ENCODE measurements at places on chromosomes 2 and 18. TPM values are rescaled to one million over a fixed set of nuclear protein-coding genes. Genes with fewer than 3 reads are reported as not detected.

Gene MAPRE3
- 2.7 TPM for total RNA-seq

Gene ZNF2
- 3.5 TPM for total RNA-seq

Gene CTNNA2
- total RNA-seq, result not detected

Gene GCKR
- total RNA-seq, result not detected

Gene COL4A4
- total RNA-seq, result 0.10 TPM

DNA sequence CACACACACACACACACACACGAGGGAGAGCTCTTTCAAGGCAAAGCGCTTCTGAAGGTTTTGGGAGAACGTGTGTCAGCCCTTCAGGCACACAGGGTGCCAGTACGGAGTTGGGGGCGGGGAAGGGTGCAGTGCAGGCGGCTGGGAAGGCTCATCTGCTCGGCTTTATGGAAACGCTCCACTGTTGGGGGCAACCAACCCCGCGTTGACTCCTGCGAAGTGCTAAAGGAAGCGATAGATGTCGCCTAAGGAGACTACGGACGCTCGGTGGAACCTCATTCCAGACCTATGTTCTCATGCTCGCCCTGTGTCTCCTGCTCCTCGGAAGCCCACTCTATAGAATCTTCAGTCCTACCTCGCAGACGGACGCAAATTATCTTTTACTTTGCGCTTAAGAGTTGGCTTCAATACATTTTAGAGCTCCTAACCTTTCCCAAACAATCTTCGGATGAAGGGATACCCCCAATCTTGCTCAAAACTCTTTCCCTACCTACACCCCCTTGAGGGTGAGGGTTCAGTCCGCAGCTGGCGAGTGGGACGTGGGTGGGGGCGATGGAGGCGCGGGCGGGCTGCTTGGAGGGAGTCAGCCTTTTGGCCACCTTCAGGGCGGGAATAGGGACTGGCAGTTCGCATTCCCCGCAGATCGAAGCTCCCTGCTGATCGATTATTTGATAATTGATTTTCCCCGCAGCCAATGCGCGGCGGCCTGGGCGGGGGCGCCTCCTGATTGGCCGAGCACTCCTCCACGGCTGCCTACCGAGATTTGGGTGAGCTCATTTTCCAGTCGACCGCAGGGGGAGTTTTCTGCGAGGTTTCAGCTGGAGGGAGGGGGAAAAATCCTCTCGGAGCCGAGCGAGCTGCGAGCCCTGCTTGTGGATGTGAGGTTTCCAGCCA, 1.9 kb upstream of the MEIS1 start:
- peaks cover 27% of the 10 kb centered on the region for H3K4me1 ChIP-seq
- H3K36me3 ChIP-seq, result no peaks in the 10 kb centered on the region
- peak overlapping the region; percentile 65 for H3K4me3 ChIP-seq
- peak; percentile 21 for DNase-seq

- peaks cover 55% of the 10 kb centered on the region for H3K4me1 ChIP-seq
- H3K4me3 ChIP-seq, result peak overlapping the region; percentile 98
- no peaks in the 10 kb centered on the region for H3K27me3 ChIP-seq
- H3K36me3 ChIP-seq, result peaks cover 27% of the 10 kb centered on the region
Measured at GRCh38 chr2:230410263-230410662, 5.7 kb upstream of the SP100 start.

DNA sequence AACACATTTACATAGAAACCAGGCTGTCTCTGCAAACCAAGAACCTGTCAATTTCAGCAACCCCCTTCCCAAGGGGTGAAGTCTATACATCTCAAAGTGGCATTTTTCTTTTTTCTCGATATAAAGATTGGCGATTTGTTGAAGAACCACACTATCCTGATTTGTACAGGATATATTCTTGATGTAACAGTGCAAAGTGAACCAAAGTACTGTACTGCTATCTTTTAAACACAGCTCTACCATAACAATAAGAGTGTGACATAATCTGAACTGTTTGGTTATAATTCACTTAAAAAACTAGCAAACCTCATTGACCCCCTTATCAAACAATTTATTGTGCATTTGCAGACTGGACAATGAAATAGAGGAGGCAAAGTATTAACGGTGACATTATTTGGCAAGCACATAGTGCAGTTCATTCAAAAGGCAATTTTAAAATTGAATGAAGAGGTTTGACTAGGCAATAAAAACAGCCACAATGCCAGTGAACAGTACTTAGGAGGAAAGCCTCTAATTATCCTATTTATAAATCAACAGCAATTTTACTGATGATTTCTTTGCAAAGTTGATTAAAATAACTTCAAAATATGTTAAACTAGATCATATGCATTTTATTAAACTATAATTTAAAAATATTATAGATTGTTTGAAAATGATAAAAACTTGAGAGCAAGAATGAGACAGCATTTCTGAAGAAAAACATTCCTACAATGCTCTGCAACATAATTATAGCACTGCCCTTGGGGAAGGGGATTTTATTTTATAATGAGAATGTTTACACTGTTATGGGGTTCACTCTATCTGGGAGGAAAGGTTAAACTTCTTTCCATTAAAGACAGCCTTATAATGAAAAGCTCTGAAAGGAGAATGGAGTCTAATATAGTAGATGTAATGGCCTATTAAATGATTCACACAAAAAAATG, 440.9 kb downstream of the ZEB2 start:
- no peak for DNase-seq
- no peak overlapping the region for H3K4me3 ChIP-seq
- H3K36me3 ChIP-seq, result peaks cover 12% of the 10 kb centered on the region
- no peaks in the 10 kb centered on the region for H3K27me3 ChIP-seq
- no peak overlapping the region for H3K27ac ChIP-seq

- no peaks in the 10 kb centered on the region for H3K27me3 ChIP-seq
- no peaks in the 10 kb centered on the region for H3K4me1 ChIP-seq
- H3K4me3 ChIP-seq, result no peak overlapping the region
- H3K36me3 ChIP-seq, result no peaks in the 10 kb centered on the region
- no peak overlapping the region for H3K27ac ChIP-seq
Measured at GRCh38 chr2:76080154-76080553, 369.4 kb upstream of the GCFC2 start.

- H3K4me3 ChIP-seq, result no peak overlapping the region
- no peak overlapping the region for H3K27ac ChIP-seq
- H3K27me3 ChIP-seq, result peaks cover 37% of the 10 kb centered on the region
- no peak for DNase-seq
Measured at GRCh38 chr2:36677386-36677785, 19.1 kb upstream of the VIT start.

GRCh38 chr2:31314761-31315160, 80.8 kb downstream of the EHD3 start:
- no peak overlapping the region for H3K27ac ChIP-seq
- H3K4me3 ChIP-seq, result no peak overlapping the region
- H3K27me3 ChIP-seq, result peaks cover 11% of the 10 kb centered on the region
- no peaks in the 10 kb centered on the region for H3K36me3 ChIP-seq
- no peak for DNase-seq
- peaks cover 31% of the 10 kb centered on the region for H3K4me1 ChIP-seq

DNA sequence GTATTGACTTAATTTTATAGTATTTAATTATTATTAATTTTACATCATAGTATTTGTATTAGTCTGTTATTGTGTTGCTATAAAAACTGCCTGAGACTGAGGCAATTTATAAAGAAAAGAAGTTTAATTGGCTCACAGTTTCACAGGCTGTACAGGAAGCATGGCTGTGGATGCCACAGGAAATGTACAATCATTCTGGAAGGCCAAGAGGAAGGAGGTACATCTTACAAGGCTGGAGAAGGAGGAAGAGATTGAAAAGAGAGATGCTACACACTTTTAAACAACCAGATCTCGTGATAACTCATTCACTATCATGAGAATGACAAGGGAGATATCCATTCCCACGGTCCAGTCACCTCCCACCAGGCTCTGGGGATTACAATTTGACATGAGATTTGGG, 2019.4 kb upstream of the PIK3C3 start:
- no peak overlapping the region for H3K27ac ChIP-seq
- no peak for DNase-seq
- no peaks in the 10 kb centered on the region for H3K27me3 ChIP-seq
- H3K4me1 ChIP-seq, result no peaks in the 10 kb centered on the region
- no peak overlapping the region for H3K4me3 ChIP-seq
- H3K36me3 ChIP-seq, result no peaks in the 10 kb centered on the region

DNA sequence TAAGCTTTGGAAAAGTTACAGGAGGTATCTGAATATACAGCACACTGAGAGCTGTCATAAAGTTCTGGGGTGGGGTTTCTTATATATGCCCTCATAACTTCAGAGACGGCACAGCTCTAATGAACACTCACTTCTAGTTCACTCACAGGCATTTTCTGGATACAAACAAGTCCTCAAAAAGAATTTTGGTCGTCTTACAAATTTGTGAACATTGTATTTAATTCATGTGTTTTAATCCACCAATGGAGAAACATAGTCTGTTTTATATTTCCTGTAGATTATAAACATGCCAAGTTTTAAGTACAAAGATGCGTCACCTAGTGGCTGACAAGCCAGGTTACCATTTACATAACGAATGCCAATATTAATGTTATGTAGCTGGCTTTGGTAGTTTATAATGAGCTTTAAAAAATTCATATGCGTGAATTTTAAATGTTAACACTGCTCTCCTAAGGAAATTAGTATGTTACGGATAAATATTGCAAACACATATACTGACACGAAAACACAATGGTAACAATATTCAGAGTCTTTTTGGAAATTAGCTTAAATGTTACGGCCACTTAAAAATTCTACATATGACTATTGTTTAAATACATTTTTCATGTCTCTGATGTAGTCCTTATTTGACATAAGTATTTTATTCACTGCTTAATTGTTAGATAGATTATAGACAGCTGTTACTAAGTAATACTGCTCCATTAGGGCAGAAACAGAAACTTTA, 2.5 kb downstream of the COL3A1 start:
- H3K4me1 ChIP-seq, result peaks cover 7% of the 10 kb centered on the region
- H3K36me3 ChIP-seq, result no peaks in the 10 kb centered on the region
- no peak overlapping the region for H3K4me3 ChIP-seq

DNA sequence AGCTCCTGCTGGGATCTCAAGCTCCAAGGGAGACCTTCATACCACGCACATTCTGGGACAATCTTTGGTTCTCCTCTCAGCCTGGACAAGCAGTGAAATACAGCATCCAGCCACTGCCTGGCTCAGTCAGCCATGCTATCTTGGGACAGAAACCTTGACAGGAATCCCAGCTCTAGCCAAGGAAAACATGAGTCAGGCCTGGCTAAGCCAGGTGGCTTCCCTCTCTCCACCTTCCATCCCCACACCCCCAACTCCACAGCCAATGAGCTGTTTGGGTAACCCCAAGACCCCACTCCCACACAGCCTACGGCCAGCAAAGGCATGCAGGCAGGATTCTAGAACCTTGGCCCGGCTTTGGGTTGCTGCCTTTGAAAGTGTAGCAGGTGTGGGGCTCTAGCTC, 64.9 kb downstream of the MCFD2 start:
- H3K36me3 ChIP-seq, result no peaks in the 10 kb centered on the region
- DNase-seq, result no peak
- H3K4me3 ChIP-seq, result no peak overlapping the region

- no peak for DNase-seq
- no peaks in the 10 kb centered on the region for H3K36me3 ChIP-seq
- H3K27ac ChIP-seq, result no peak overlapping the region
Measured at GRCh38 chr2:64718250-64718885, 64.7 kb upstream of the SERTAD2 start.

DNA sequence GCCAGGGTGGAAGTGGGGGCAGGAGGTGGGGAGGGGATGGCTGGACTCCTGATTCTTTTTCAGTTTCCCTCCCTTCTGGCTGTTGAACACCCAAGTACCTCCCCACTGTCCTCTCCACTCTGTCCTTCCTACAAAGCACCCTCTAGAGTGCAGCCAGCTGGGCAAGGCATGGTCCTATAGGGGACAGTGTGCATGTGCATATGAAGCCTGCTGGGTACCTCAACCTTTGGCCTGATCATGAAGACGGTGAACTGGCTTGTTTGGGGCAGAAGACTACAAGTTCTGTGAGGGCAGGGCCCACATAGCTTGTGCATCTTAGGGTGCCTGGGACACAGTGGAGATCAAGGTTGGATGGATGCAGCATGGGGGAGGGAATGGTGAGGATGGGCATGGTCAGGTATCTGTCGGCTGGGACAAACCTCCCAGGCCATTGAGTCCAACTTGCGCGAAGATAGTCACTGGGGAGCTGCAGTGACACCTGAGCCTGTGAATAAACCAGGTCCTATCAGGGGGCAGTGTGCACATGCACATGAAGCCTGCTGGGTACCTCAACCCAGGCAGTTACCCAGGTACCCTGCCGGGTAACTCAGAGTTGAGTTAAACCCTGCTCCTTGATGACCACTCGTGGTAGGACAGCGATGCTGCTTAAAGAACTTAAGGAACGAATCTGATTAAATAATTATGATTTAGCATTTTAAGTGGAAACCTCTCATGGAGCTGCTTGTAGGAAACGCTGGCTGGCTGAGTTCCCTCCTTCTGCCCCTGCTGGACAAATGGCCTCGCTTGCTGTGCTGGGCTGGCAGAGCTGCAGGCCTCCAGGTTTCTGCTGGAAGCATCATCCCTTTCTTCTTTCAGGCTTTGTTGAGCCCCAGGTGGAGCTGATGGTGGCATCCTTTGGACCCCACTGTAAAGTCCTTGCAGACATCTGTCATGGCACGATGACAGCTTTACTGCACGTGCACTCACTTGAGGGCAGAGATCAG, 84.0 kb downstream of the POLR1A start:
- DNase-seq, result no peak
- no peak overlapping the region for H3K27ac ChIP-seq
- no peak overlapping the region for H3K4me3 ChIP-seq
- H3K27me3 ChIP-seq, result no peaks in the 10 kb centered on the region
- H3K4me1 ChIP-seq, result peaks cover 19% of the 10 kb centered on the region
- peaks cover 10% of the 10 kb centered on the region for H3K36me3 ChIP-seq

GRCh38 chr2:60504049-60504448, 49.4 kb downstream of the BCL11A start:
- no peaks in the 10 kb centered on the region for H3K36me3 ChIP-seq
- peaks cover 2% of the 10 kb centered on the region for H3K4me1 ChIP-seq
- DNase-seq, result no peak

DNA sequence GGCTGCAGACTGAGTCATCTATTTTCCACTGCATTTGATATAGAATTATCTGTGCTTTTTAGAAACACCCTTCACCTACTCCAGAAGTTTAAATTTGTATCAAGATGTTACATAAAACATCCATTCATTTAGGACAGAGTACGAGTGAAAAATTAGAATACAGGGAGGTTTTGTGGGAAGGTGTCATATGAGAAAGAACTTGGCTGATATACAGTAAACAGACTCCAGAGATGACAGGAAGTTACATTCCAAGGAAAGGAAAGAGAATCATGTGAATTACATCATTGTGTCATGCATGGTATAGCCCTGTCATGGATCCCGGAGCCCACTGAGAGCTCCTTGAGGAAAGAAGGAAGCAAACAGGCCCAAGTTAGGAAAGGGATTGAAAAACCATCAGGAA, 341.5 kb upstream of the PKDCC start:
- no peak for DNase-seq
- no peak overlapping the region for H3K27ac ChIP-seq
- H3K27me3 ChIP-seq, result peaks cover 4% of the 10 kb centered on the region
- H3K4me1 ChIP-seq, result no peaks in the 10 kb centered on the region

- H3K27ac ChIP-seq, result no peak overlapping the region
- H3K4me1 ChIP-seq, result no peaks in the 10 kb centered on the region
- peaks cover 35% of the 10 kb centered on the region for H3K27me3 ChIP-seq
- no peaks in the 10 kb centered on the region for H3K36me3 ChIP-seq
- H3K4me3 ChIP-seq, result no peak overlapping the region
- DNase-seq, result no peak
Measured at GRCh38 chr2:232465061-232465460, 9.1 kb downstream of the ALPI start.

Measured in activated CD4-positive, alpha-beta memory T cell treated with anti-CD3 and anti-CD28 coated beads, Interleukin-2, amount 10 ng/mL, durations not matched to agents 7 days and 5 days (primary cell).